ENCODE measurements at places on chromosomes 4 and X.

DNA sequence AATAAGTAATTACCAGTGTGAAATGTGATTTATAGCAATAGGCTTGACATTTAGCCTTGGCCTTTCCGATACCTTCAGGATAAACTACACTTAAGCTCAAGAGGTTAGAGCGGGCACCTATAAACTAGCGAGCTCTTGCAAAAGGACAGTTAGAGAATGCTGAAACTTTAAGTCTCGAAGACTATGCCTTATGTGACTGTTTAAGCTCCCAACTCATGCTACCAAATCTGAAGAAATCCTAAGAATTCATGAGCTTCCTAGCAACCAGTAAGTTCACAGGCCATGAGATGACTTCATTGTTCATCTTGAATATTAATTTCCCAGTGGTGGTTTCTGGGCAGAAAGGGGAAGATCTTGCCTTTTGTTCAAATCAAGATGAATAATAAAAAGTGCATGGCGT is 4.7 kb downstream of the STOX2 start:
- no peak for DNase-seq

DNA sequence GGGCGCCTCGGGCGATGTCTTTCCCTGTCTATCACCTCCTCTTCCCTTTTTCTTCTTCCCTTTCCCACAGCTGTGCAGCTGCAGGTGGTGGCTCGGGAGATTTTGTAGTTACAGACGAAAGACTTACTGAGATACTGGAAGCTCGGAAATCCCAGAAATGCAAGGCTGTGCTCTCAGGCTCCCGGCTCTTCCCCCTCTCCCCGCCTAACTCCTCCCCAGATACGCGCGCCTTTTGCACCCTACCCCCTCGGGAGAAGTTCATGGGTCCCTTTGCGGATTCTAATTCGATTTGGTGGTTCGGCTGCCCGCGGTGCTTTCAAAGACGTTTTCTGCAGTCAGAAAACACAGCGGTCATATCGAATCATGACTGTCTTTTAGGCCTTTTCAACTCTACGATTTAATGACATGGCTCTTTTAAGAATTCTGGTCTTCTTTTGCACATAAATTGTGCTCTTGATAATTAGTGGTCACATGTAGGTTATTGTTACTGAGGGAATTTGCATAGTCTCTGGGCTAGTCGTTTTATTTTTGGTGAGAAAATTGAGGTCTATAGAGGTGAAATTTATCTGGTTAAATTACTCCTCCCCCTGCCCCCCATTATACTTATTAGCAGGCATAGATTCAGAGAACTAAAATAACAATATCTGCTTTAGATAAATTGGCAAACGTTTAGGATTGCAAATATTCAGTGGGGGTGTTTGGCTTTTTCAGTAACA is 1.6 kb downstream of the SEPTIN11 start:
- DNase-seq: no peak

DNA sequence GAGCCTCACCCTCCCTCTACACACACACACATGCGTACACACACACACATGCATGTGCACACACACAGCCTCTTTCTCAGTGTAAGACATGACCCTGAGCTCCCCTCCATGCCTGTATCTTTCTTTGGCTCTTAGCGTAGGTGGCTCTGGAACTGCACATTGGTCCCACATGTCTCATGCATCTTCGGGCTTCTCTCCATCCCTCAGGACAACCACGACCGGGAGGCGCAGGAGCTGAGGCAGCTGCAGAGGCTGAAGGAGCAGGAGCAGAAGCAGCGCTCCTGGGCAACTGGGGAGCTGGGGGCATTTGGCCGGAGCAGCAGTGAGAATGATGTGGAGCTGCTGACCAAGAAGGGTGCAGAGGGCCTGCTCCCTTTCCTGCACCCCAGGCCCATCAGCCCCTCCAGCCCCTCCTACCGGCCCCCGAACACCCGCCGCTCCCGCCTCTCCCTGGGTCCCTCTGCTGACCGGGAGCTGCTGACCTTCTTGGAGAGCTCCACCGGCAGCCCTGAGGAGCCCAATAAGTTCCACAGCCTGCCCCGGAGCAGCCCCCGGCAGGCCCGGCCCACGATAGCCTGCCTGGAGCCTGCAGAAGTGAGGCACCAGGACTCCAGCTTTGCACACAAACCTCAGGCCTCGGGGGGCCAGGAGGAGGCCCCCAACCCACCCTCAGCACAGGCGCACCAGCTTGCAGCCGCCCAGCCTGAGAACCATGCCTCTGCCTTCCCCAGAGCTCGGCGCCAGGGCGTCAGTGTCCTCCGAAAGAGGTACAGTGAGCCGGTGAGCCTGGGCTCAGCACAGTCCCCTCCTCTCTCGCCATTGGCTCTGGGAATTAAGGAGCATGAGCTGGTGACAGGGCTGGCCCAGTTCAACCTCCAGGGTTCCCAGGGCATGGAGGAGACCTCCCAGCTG is 38.6 kb downstream of the FHDC1 start:
- no peak for DNase-seq

- no peak for DNase-seq
These were observed 2.2 kb downstream of the PDE5A start for GRCh38 chr4:119626420-119626819.

DNA sequence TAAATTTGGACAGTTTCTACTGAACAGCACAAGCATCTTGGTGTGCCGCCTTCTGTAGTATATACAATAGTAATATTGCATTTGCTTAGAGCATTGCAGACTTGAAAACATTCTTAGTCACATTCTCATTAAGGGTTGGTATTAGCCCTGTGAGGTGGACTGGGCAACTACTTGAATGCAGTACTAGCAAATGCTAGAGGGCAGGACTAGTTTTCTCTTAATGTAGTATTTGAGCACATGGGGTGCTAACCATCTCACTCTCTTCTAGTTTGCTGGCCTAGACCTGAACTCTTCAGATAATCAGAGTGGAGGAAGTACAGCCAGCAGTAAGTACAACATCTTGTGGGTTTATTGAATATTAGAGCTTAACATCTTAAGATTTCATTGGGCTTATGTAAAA is 3.2 kb downstream of the DDX3X start:
- no peak for DNase-seq

GRCh38 chrX:133677123-133678063 is 262.1 kb upstream of the GPC4 start:
- DNase-seq: no peak

GRCh38 chrX:35699642-35700041 is 98.5 kb upstream of the MAGEB16 start:
- DNase-seq: no peak

DNA sequence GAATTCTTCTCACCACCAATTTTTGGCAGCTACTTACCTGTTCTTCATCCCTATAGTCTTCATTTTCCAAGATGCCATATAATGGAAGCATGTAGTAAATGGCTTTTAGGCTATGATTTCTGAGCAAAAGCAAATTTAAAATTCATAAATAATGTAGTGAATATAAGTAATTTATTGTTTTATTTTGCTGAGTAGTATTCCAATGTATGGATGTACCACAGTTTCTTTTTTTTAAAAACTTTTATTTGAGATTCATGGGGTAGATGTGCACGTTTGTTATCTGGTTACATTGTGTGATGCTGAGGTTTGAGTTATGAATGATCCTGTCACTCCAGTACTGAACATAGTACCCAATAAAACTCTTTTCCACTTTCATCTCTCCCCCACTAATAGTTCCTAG is 369.1 kb downstream of the IL15 start:
- DNase-seq: no peak

DNA sequence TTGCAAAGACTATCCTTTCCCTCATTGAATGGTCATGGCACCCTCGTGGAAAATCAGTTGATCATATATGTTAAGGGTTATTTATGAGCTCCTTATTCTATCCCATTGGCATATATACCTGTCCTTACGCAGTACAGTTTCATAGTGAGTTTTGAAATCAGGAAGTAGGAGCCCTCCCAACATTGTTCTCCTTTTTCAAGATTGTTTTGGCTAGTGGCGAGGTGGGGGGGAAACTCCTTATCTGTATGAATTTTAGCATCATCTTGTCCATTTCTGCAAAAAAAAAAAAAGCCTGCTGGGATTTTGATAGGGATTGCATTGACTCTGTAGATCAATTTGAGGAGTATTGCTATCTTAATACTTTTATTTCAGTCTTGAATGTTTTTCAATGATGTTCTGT is 2.5 kb upstream of the USP9X start:
- no peak for DNase-seq

DNA sequence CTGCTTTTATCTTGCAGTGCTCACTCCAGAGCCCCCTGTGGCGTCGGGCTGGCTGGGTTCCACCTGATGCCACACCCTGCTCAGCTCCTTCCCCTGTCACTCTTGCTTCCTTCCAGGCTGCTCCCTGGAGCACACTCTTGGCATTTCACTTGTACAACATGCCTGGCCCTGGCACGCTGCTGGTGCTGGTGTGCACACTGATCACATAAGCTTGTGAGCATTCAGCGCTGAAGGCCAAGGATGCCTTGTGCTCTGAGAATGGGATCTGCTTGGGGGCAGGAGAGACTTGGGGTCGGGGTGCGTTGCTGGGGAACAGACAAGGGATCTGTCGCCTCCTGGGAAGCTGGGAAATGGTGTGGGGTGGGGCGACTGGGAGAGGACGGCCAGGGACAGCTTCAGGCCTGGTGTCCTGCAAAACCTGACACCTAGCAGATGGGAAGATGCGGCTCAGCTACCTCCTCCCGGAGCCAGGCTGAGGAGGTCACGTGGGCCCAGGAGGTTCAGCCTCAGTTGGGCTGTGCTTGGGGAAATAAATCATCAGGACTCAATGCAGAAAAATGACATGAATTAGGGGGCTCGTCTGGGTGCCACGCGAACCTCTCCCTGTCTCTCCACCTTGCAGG is 108.5 kb downstream of the PHKA2 start:
- no peak for DNase-seq

- no peak for DNase-seq
These were observed 467.7 kb downstream of the NKX6-1 start for GRCh38 chr4:84031401-84031800.

GRCh38 chrX:13254076-13254785 is 65.6 kb downstream of the ATXN3L start:
- no peak for DNase-seq

DNA sequence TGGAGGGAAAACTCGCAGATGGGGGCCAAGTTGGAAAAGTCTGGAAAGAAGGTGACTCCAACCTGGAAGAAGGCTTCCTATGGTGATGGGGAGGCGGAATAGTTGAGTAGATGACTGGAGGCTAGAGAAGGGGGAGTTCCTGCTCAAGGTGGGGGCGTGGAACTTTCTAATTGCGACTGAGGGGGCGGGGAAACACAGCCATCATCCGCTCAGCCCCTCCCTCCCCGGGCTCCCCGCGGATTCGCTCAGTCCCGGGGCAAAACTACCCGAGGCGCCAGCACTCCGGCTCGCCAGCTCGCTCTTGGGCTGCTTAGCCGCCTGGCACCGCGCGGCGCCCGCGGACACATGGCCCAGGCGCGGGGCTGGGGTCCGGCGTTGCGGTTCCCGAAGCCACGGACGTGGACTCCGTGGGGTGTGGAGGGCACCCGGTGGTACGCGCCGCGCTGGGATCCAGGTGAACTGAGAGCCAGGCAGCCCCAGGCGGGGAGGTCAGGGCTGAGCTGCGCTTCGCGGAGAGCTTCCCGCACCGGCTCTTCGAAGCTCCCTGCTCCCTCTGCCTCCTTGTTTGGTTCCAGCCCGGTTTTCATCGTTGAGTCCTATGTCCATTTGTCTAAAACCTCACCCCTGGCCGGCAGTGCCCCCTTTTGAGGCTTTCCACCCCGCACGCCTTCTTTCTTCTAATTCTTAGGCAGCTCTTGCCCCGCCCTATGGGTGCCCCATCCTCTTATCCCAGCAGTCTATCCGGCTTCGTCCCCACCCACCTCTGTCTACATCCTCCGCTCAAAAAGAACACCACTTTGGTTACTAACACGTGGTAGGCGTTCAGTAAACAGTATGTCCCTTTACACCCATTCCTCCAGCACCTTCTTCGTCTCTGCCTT is 38.9 kb downstream of the STARD8 start:
- no peak for DNase-seq

- DNase-seq: no peak
These were observed 56.2 kb downstream of the UGT2B10 start for GRCh38 chr4:68871809-68872642.

DNA sequence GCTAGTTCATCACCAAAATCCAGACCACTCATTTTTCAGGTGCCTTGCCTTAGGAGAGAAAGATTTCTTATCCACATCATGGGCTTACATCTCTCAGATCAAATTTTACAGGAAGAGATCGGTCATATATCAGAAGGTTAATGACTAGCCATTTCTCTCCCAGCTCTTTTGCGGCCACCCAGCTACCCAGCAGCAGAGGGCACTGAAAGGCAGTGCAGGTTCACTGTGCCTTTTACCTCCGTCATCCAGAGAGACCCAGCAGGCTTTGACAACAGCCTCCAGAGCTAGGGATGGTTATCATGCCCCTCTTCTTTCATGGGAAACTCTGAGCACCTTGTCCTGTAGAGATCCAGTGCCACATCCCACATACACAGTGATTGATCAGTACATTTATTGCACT is 384.8 kb downstream of the AFF2 start:
- DNase-seq: no peak

GRCh38 chrX:40457406-40457805 is 123.4 kb upstream of the ATP6AP2 start:
- DNase-seq: no peak

DNA sequence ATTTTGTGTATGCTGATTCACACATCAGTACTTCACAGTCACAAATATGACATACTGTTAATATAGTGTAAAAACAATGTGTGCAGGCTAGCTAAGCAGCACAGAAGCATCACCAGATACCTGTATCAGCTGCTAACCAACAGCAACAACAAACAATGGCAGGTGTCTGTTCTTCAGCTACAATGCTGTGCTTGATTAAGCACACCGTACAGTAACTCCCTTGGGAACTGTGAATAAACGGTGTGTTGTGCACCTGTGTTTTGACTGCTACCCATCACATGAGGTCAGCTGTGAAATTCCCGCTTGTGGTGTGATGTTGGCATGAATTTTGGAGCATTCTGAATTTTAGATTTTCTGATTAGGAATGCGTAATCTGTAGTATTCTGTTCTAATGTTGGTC is 379.7 kb upstream of the FAT1 start:
- no peak for DNase-seq

GRCh38 chr4:108751321-108751720 is 11.5 kb downstream of the ETNPPL start:
- DNase-seq: no peak

DNA sequence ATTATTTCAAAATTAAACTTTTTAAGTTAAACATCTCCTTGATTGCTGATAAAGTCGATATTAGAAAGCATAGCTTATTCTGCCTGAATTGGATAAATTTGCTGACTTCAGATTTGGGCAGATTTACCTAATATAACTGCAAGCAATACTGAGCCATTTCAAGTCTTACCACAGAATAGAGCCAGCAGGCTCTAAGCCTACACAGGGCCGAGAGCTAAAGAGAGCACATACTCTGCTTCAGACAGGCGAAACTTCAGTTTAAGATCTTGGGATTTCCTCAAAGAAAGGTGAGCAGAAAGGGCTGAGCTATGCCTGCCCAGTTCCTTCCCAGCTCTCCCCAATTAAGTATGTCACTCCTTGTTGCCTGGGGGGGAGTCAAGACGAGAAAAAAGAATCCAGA is 240.6 kb upstream of the NOCT start:
- DNase-seq: no peak

- DNase-seq: no peak
These were observed 10.3 kb downstream of the XPNPEP2 start for GRCh38 chrX:129749069-129749468.

- DNase-seq: no peak
These were observed 559 bp upstream of the RHOH start for GRCh38 chr4:40196272-40196671.

- DNase-seq: no peak
These were observed 10.2 kb upstream of the MSANTD1 start for GRCh38 chr4:3238721-3239120.
